ENCODE measurements at places on chromosomes 7 and 10. TPM values are rescaled to one million over a fixed set of nuclear protein-coding genes. Genes with fewer than 3 reads are reported as not detected.

SFRP5 gene
- total RNA-seq, result 1.1 TPM

DNA sequence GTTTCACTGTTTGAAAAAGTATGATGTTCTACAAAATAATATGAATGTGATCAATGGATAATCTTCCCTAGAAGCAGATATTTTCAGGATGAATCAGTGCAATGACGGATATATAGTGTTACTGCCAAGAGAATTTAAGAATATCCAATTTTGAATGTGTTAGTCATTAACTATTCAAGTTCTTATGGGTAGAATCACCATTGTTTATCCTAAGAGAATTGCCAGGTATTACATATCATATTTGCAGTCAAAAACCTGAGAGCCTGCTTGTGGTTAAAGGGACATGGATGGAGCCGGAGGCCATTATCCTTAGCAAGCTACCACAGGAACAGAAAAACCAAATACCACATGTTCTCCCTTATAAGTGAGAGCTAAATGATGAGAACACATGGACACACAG is 26.9 kb downstream of the AHR start:
- DNase-seq, result no peak

CPEB3 gene
- 2.3 TPM for total RNA-seq

TSPAN12 gene
- total RNA-seq, result 4.1 TPM

ARF5 gene
- 172 TPM for total RNA-seq

TMEM273 gene
- total RNA-seq, result not detected

GRCh38 chr10:63812501-63812900 is 291.3 kb downstream of the REEP3 start:
- DNase-seq, result no peak

GRCh38 chr7:43653466-43653865 is 70.6 kb downstream of the STK17A start:
- DNase-seq, result no peak

OR2A12 gene
- total RNA-seq, result not detected

- DNase-seq, result no peak
Measured at GRCh38 chr10:112996462-112996861, 46.4 kb downstream of the TCF7L2 start.

DNA sequence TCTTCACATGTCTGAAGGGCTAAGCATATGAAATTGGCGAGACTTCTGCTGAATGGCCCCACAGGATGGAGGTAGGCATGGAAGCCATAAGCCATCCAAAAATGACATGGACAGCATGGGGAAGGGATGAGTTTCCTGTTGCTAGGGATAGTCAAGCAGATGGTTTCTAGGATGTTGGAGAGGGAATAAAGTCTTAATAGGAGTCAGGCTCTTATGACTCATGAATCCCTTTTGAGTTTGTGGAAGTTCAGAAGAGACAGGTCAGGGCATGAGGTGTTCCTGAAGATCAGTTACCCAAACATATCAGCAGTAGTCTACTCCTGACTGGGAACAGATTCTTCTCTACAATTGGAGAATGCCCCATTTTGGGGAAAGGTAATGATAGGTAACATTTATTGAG is 243.9 kb downstream of the REEP3 start:
- DNase-seq, result no peak

DNA sequence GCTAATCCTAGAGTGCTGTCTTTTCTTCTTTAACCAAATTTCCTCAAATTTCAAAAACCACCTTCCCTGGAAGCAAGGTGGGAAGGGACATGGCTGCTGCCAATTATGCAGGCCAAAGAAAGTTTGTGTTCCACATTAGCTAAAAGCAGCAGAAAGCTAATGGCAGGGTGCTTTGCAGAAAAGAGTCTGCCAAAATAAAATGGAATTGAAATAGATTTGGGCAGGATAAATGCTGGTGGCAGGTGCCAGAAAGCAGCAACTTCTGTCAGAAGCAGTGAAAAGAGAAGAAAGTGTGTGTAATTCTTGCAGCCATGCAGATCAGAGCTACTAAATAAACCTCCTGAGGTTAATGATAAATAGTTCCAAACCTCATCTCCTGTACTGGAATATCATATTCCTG is 275.5 kb downstream of the ABCA13 start:
- DNase-seq, result no peak

- no peak for DNase-seq
Measured at GRCh38 chr7:820341-820740, 11.9 kb upstream of the SUN1 start.

- no peak for DNase-seq
Measured at GRCh38 chr10:65614956-65615565, 1310.8 kb upstream of the LRRTM3 start.

DNA sequence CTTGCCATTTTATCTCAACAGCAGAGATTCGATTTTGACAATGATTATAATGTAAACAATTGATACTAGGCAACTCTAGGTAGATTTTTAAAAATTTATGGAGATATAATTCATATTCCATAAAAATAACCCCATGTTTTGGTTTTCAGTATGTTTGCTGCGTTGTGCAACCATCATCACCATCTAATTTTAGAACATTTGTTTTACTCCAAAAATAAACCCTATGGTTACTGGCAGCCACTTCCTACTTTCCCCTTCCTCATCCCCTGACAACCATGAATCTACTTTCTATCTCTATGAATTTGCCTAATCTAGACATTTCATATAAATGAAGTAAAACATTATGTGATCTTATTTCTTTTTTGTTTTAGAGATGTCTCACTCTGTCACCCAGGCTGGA is 401.9 kb downstream of the THSD7A start:
- DNase-seq, result no peak

GRCh38 chr7:141074162-141074991 is 513 bp downstream of the TMEM178B start:
- DNase-seq, result no peak

OPALIN gene
- total RNA-seq, result not detected

PDE6C gene
- total RNA-seq, result not detected

CALY gene
- total RNA-seq, result not detected

DNA sequence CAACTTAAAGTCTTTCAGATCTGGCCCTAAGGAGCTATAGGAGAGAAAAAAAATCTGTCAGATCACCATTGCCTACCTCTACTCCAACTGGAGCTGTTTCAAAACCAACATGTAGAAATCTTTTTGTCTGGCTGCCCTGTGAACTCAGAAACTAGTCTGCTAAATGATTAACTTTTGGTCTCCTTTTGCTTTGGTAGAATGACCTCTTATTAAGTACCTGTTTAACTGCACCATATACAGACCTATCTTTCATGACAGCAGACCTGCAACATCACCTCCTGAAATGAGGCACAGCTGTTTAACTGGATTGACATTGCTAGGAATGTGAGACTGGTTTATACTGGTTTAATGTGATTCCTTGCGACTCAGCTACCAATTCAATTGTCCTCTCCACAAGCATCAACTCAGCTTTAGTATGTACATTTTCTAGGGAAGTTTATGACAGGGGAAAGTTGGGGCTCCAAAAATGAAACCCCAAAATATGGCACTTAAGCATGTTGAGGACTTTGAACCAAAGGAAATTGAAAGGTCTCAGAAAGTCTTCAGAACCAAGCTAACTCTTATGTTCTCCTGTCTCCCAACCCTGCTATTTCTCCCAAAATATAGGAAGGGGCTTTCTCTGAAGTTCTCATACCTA is 1.8 kb downstream of the CYP3A43 start:
- DNase-seq, result peak; percentile 65

GRCh38 chr10:110531687-110532086 is 34.0 kb downstream of the DUSP5 start:
- no peak for DNase-seq

DNA sequence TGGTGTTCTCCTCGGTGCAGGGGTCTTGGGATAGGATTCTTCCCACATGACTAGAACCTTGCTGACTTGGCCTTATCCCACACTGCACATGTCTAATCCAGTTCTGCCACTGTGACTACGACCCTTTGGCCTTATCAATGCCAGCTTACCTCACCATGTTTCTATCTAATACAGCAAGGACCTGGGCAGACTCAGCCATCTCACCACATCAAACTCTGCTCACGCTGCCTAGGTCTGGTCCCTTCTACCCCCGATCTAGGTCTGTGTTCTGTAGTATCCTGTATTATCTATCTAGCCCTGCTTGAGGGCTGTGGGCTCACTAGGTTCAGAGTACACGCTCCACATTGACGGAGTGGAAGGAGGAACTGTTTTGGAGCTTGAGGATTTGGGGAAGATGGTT is 282.4 kb downstream of the HPSE2 start:
- DNase-seq, result no peak

IGFBP1 gene
- not detected for total RNA-seq

DNA sequence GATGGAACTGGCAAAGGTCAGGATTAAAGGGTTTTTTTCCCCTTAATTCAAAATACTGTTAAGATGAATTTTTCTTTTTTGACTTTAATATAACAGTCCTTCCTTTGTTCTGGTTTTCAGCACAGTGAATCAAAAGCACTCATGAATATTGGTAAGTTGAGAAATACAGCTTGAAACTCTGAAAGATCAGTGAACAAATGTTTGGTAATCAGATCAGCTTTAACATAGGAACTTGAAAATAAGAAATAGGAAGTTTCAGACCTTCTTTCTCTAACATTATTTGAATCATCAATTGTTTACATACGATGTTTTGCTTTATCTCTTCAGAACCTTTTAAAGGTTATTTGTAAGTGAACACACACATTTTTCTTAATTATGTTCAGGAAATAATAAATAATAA is 90.5 kb downstream of the SGMS1 start:
- no peak for DNase-seq

- DNase-seq, result peak; percentile 77
Measured at GRCh38 chr7:23261843-23262452, 15.4 kb downstream of the GPNMB start.

SRGN gene
- total RNA-seq, result not detected

GRCh38 chr7:139186146-139186545 is 44.9 kb upstream of the UBN2 start:
- DNase-seq, result no peak

- DNase-seq, result no peak
Measured at GRCh38 chr7:95312561-95312960, 11.8 kb downstream of the PON1 start.

DNA sequence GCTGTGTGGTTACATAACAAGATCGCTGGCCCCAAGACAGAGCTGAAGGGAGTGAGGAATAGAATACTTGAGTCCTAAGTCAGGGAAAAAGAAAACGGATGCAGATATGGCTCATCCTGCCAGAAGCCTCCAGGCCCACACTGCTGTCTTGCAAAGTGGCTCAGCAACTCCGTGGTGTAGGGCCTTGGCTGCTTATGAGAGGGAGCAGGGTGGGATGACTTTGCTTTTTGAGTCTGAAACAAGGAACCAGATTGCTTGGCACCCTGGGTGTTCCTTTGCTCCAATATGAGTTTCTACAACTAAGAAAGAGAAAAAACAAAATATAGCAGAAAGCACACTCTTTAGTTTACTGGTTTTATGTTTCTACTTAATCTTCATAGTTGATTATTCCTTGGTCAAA is 193.8 kb upstream of the WDR11 start:
- DNase-seq, result no peak

- no peak for DNase-seq
Measured at GRCh38 chr10:62077330-62078015, 176.0 kb downstream of the ARID5B start.

UPK3B gene
- total RNA-seq, result 9.1 TPM

DNA sequence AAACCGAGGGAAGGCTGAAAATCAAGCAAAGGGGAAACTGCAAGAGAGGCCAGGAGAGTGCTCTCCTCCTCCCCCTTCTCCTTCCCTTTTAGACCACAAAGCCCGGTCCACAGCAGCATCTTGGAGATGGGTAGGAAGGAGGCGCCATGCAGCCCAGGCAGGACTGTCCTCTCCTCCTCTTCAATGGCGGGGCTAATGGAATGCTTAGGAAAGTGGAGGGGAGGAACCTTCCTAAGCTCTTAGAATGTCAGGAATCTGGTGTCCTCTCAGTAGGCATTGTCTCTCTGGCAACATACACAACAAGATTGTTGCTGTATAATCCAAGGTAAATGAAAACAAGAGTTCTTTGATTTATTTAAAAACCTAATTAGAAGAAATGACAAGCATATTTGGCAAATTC is 185.1 kb downstream of the DGKI start:
- no peak for DNase-seq

DNA sequence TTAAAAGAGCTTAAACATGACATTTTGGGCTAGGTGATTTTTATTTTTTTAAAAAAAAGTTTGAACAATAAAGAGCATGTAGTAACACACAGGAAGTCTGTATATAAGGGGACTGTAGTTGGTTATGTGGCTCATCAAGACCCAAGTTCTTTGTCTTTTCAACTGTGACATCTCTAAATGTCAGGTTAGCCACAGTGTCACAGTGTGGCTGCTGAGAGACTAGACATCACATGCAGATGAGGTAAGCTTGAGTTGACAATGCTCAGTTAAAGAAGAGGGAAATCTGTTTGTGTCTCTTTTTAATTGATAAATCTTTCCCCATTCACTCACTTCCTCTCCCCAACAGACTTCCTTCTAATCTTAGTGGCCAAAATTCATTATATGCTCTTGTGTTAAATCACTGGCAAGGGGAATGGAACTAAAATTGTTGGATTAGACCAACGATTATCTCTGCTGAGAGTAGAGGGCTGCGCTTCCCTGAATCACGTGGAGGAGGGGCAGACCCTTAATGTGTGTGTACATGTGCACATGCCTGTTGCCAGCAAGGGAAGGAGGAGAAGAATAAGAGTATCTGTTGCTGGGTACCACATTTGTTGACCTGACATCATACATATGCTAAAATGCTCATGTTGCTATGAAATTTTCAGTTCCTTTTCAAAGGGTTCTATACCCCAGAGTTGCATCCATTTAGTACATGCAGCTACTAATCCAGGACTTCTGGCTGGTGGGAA is 78.3 kb downstream of the MMRN2 start:
- no peak for DNase-seq

NEUROD6 gene
- not detected for total RNA-seq

DNA sequence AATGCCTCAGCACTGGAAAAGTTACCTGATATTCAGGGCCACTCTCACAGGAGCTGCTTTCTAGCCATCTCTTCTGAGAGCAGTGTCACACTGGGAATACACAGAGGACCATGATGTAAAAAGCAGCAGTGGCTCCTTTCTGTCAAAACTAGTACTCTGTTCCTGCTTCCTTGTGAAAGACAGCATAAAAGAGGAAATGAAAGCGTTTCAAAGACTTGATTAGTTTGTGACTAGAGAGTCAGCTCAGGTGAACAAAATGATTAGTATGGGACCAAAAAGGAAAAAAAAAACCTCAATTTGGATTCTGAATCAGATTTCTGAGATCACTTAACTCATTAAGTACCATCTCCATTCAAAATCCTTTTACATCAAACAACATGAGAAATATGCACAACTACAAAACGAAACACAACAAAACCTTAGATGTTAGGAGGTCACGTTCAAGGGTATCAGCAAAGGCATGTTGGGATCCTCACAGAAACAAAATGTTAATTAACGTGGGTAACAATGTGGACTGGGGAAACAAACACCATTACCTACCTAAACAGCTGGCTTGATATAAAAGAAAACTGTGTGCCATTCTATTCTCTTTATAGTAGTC is 103.7 kb downstream of the MACC1 start:
- DNase-seq, result no peak

DNA sequence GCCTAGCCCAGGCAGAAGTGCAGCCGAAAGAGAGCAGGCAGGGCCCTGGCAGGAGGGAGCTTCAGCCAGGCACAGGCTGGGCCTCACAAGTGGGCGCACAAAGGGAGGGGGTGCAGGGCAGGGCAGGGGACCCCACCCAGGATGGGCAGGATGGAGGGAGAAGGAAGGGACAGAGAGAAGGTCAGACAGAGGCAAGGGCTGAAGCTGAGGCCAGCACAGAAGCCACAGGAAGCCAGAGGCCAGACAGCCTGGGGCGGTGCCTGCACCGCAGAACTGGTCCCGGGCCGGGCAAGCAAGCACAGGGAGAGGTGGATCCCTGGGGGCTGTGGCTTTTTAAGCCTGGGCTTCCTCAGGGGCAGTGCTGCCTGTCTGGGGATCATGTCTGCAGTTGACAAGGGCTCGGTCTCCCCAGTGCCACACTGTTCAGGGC is 16.7 kb downstream of the NOS3 start:
- no peak for DNase-seq

Data from Caco-2 (cell line).